ENCODE measurements at places on chromosomes 16 and 17.

GRCh38 chr16:50360779-50361178 is 8.0 kb downstream of the BRD7 start:
- DNase-seq: no peak

- DNase-seq: no peak
Measured at GRCh38 chr17:43874293-43874692, 27.3 kb downstream of the CD300LG start.

DNA sequence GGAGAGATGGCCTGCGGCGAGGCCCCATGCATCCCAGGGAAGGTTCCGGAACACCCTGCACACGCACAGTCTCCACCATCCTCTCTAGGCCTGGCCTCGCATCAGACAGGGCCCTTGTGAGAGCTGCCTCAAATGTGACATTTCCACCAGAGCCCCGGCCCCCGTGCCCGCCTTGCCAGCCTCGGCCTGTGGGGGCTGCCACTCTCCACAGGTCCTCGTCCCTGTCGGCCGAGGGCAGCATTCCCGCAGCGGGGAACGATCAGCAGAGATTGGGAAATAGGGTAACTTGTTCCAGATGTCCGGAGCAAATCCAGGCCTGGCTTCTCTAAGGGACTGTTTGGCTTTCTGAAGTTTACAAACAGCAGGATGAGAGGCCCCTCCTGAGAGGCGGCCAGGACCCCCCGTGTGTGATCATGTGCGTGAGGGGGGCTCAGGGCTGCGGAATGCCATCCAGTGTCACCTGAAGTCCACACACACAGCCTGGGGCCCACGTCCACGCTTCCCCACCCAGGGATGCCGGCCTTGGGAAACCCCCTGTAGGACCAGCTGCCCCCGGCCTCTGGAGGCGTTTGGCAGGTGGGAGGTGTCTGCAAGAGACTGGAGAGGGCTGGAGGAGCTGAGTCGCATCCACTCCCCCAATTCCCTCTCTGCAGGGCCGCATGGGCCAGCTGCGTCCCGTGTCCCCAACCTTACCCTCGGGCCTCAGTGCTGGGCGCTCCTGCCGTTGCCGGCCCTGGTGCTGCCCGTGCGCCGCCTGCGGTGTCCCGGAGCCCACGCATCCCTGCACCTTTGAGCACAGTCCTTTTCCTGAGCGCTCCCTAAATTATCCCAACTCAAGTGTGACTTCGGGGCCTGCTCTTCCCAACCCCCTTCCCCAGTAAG is 70.4 kb downstream of the ZDHHC7 start:
- DNase-seq: no peak

GRCh38 chr17:50134206-50135110 is 4.5 kb upstream of the SAMD14 start:
- no peak for DNase-seq

GRCh38 chr17:4631836-4632580 is 9.5 kb downstream of the ALOX15 start:
- DNase-seq: peak; percentile 40

Data from WTC11 (cell line).